NCI-H187 treated with DMSO at 0.1 percent for 48 hours (cell line): ENCODE measurements at places on chromosomes 16 and 17.

- no peak for DNase-seq
Observed at GRCh38 chr17:74394977-74395376, 27.7 kb downstream of the GPR142 start.

- no peak for DNase-seq
Observed at GRCh38 chr16:23865853-23866252, 30.1 kb downstream of the PRKCB start.

GRCh38 chr17:55763856-55764255 lies 13.0 kb downstream of the PCTP start:
- no peak for DNase-seq

GRCh38 chr17:36689089-36689667 lies 87.8 kb downstream of the MRM1 start:
- DNase-seq = no peak

- DNase-seq = no peak
Observed at GRCh38 chr17:61478026-61478789, 26.0 kb downstream of the TBX4 start.
